ENCODE measurements at places on chromosomes 7 and 10.

GRCh38 chr10:100828738-100829096 lies 83.3 kb downstream of the PAX2 start:
- no peak for DNase-seq

DNA sequence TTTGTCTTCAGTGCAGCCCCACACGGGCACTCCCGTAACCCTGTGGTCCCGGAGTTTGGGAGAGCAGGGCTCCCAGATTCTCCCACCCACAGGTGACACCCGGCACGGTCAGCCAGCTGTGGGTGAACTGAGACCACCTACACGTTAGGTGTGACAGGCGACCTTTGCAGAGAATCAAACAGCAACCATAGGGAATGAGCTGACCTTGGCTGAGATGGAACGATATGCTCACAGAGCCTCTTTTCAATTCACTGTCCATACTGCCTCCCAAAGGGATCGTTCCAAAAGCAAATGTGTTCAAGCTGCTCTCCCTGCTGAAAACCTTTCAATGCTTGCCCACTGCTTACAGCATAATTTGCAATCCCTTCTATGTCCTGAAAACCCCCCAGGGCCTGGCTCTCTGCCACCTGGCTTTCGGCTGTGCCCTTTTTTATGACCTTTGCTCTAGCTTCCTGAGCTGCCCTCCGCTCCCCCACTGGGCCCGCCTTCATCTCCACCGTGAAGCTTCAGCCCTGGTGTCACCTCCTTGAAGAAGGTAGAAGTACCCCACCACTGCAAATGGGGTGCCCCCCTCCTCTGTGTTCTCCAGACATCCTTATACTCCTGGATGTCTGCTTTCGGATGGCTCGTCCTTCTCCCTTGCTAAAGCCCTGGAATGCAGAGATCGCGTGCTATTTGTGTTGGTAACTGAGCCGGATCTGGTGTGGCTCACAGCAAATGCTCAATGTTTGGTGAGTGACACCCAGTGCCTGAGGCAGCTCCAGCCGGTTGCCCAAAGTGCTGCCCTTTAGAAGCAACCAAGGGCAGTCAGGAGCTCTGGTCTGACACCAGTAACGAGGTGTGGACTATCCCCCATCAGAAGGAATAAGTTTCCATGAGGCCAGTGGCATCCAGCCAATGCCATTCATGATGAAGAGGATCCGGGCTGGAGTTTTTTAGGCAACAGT lies 90.4 kb downstream of the KIAA1549 start:
- DNase-seq: no peak

- DNase-seq: no peak
These were observed 48.8 kb downstream of the CPXM2 start for GRCh38 chr10:123842692-123843385.

DNA sequence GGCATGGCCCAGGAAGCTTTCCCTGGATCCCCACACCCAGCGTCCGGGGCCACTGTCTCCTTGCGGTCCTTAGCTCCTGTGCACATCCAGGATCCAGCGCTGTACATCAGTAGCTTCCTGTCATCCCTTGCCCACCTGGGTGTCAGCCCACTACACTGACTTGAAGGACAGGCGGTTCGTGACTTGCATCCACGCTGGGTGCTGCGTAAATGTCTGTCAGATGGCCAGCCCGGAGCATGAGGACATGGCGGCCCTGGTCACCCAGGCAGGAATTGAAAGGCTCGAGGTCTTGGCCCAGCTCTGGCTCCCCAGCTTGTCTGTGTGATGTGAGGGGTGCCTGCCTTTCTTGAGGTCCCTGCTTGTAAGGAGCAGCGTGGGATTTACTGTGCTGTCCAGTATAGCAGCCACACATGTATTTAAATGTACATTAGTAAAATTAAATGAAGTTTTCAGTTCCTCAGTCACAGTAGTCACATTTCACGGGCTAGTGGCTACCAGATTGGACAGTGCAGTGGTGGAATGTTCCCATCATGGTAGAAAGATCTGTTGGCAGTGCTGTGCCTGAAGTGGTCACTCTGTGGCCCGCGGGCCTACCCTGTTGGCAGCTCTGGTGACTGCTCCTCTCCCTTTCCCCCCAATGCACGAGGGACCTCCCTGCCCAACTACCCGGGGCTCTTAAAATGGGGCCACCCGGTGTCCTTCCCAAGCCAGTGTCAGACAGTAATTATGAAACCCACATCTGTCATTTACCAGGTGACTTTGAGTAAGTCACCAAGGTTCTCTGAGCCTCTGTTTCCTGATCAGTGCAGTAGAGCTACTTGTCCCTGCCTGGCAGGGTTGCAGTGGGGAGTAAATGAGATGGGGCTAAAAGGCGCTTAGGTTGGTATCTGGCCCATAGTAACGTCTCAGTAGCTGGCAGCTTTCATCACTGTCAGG lies 97.8 kb upstream of the PPIF start:
- DNase-seq: no peak

GRCh38 chr7:148149730-148150129 lies 440.8 kb upstream of the C7orf33 start:
- DNase-seq: no peak

GRCh38 chr10:75679536-75679935 lies 248.1 kb downstream of the LRMDA start:
- DNase-seq: no peak

GRCh38 chr7:90242369-90243168 lies 2.4 kb upstream of the CFAP69 start:
- DNase-seq: no peak

DNA sequence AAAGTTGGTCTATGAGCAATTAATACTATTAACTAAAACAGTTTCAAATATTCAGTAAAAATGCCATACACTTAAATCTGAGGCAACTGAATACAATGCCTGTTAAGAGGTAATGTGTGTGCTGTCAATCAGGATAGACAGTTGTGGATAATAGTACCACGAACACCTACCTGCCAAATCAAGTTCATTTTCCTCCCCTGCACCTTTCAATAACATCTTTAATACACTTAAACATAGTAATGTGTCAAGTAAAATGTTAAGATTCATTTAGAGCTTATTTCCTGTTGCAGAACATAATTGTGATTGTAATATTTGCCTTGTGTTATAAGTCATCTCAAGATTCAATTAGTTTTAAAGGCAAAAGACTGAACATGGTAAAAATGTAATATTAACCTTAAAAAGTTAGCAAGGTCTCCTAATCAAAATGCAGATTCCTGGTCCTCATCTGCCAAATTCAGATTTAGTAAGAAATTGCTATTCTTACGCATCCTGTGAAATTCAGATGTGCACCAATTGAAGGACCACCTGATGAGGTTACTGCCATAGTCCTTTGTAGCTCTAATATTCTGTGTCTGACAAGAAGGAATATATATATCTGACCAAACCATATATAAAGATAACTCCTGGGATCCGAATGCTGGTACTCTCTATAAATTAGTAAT lies 37.1 kb downstream of the COL1A2 start:
- no peak for DNase-seq

DNA sequence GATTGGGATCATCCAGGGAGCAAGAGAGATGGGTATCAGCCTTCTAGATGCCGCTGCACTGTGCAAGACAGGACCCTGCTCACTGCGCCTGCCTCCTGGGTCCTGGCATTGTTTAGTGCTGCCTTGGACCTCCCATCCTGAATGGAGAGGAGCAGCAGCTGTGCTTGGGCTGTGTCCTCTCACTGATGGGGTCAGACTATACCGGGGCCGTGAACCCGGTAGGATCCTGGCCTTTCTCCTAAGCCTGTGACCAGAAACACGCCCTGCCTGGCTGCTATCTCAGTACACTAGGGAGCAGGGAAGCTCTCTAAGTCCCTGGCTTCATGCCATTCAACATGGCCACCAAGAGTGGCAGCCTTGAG lies 309.4 kb upstream of the ZNF32 start:
- DNase-seq: no peak

DNA sequence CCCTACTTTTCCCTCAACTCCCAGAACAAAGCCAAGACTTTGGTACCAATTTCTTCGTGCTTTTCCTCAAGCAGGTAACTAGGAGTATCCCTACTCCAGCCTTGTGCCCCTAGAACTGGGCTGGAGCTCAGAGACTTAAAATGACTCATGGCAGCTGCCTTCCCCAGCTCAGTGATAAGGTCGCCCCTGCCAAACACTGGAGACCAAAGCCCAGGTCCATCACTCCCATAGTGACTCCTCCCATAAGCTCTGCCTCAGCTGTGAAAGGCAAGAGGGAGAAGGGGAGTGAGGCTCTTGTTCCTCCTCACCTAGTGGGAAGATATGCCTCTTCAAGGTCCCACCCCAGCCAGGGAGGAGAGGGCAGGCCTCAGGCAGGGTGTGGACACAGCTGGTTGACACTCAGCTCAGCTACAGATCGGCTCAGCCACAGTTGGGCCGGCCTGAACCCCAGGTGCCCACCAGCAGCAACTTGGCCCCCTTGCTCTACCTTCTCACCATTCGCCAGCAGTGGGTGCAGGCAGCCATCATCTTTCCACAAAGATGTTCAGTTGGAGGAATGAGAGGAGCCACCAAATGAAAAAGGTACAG lies 13.8 kb upstream of the CYREN start:
- DNase-seq: no peak

DNA sequence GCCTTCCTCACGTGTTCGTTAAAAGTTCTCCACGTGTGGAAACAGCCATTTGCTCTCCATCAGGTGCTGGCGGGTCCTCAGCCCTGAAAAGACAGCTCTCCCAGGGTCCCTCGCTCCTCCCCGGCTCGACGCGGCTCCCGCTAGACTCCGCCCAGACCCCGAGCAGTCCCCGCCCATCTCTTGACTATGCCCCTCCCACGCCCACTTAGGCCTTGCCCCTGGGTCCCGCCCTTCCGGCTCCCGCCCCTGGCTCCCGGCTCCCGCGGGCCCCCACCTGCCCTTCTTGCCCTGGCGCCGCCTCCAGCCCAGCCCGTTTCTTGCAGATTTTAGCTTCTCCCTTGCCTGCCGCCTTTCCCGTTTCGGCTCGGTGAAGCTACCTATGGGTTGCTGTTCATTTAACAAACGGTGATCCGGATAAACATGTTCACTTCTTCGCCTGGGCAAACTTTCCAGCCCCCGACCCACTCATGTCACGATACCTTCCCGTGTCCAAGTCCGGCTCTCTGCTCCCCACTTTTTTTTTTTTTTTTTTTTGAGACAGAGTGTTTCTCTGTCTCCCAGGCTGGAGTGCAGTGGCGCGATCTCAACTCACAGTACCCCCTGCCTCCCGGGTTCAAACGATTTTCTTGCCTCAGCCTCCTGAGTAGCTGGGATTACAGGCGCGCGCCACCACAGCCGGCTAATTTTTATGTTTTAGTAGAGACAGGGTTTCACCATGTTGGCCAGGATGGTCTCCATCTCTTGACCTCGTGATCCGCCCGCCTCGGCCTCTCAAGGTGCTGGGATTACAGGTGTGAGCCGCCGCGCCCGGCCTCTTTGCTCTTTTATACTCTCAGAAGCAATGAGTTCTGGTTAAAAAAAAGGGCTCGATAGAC lies 830 bp upstream of the ZNF438 start:
- peak; percentile 83 for DNase-seq

DNA sequence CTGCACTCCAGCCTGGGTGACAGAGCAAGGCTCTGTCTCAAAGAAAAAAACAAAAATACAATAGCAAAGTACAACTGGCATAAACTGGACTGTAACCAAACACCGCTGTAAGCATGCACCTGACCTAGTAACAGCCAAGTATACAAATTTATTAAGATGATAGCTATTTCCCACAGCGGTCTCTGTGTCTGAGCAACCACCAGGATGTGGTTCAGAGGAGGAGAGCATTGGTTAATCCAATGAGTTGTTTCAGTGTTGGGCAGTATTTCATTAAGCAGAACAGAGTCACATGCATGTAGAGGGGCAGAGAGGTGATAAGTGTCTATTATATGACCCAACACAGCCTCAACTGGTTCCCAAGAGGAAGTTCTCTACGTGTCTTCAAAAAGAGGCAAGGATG lies 4.0 kb downstream of the SLC16A12 start:
- DNase-seq: no peak

- no peak for DNase-seq
These were observed 90.3 kb downstream of the CELF2 start for GRCh38 chr10:11107948-11108347.

DNA sequence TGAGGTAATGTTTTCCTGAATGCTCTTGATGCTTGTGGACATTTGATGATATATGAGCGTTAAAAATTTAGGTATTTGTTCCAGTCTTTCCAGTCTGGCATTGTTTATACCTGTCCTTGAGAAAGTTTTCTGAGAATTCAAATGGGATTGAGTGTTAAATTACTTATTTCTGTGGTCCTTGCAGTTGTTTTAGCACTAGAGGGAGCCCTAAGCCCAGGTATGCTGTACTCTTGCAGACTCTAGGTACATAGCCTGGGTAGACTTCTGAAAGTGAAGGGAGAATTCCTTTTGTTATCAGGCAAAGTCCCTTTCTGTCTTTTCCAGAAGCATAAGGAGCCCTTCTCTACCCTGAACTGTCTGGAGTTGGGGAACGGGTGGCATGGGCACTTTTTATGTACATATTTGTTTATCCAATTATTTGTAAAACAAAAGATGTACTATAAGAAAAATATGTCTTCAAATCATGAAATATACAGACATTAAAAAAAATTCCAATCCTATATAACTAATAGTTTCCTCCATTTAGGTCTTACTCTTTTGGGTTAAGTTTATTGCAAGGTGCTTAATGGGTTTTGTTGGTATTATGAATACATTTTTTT lies 262.1 kb downstream of the ATRNL1 start:
- DNase-seq: peak; percentile 69

GRCh38 chr10:131531265-131532190 lies 220.0 kb upstream of the TCERG1L start:
- no peak for DNase-seq

DNA sequence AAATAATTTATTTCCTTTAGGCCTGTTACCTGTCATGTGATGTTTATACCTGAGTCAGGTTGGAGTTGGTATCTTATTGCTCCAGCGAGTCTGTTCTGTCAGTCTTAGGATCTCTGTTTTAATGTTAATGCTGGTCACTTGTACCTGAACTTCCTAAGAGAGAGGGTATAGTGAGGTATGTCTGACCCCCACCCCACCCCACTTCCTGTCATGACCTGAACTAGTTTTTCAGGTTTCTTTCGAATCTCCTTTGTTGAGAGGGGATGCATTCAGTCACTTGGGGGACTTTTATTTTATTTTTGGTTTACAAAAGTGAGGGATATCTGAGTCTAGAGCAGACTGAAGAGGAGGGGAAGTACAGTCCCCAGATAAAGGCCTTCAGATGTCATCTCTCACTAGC lies 769.0 kb upstream of the COBL start:
- DNase-seq: no peak
